ENCODE measurements at places on chromosomes 13 and 19.
A peak's percentile ranks its signal among the peaks of the same experiment; 100 is the strongest.

DNA sequence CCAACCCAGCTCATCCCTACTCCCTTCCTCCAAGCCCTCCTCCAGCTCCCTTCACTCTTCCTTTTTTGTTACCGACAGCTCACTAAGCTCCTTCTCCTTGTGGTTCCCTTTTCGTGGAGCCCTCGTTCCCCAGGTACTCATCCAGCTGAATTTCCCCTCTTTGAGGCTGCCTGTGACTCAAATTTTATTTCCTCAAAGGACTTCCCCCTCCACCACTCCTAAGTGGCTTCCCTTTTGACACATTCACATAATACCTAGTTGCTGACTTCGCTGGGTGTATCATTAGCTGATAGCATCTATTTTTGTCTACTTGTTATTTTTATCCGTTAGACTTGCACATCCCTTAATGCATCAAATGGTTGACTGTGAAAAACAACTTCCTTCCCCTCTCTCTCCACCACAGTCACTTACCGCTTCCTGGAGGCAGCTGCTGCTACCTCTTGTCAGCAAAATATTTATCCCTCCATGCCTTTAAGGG is 14.5 kb downstream of the FFAR2 start:
- DNase-seq: peak; percentile 32

- DNase-seq: no peak
Measured at GRCh38 chr13:84894749-84895148, 904.5 kb downstream of the SLITRK6 start.

GRCh38 chr13:111327730-111328573 is 7.5 kb downstream of the TEX29 start:
- DNase-seq: no peak

DNA sequence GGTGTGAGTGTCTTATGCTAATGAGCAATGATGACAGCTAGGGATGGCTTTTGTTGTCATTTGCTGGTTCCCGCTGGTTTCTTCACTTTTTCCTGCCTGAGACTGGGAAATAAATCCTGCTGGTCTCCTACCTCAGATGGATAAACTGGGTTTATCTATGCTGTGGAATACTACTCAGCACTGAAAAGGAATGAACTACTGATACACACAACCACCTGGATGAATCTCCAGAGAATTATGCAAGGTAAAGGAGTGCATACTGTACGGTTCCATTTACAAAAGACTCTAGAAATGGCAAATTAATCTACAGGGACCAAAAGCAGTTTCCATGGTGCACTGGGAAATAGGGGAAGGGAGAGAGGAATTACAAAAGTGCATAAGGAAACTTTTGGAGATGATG is 41.2 kb upstream of the UBE2L5 start:
- no peak for DNase-seq

DNA sequence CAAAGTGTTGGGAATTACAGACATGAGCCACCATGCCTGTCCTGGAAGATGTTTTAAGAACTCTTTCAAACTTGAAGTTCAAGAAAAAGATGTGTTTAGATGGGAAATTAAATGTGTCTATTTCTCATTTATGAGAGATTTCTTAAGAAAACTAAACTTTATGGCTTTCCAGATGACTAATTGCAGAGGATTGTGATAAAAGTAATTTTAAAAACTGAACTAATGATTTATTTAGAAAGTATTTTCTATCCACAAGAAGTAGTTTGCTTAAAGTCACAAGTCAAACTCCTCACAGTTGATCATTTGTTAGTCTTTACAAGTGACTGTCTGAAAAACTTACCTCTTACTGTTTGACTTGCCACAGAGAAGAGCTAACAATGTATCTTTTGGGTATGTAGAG is 89.6 kb upstream of the SPRY2 start:
- DNase-seq: no peak
